KBM-7 (cell line): ENCODE measurements at places on chromosomes 16 and 17.
A peak's percentile ranks its signal among the peaks of the same experiment; 100 is the strongest.

DNA sequence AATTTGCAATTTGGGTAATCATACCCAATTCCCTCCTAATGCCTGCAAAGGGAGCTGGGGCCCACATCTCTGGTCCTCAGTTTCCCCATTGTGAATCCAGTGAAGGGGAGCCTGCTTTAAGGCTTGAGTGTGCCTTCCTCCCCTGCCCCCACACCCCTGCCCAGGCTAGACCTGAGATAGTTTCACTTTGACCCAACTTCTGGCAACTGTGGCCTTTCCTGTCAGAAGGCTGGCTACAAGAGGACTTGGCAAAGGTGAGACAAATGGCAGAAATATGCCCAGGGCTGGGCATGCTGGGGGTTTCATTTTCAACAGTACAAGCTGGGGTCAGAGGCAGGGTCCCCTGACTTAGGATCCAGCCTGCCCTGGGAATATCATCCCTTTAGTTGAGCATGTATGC is 10.0 kb downstream of the SOCS1 start:
- no peak for DNase-seq

GRCh38 chr17:61475726-61476125 is 23.5 kb downstream of the TBX4 start:
- DNase-seq, result no peak

- DNase-seq, result peak; percentile 45
These were observed 113.0 kb downstream of the MYO1D start for GRCh38 chr17:32763855-32764439.

DNA sequence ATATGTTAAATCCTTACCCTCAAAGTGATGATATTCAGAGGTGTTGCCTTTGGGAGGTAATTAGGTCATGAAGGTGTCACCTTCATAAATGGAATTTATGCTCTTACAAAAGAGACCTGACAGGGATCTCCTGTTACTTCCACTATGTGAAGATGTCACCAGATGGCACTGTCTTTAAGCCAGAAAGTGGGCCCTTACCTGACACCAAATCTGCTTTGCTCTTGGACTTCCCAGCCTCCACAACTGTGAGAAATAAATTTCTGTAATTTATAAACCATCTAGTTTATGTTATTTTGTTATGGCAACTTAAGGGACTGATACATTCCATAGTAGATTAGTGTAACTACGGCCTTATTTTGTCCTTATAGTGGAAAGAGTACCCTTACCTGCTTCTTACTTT is 358.3 kb upstream of the SALL1 start:
- no peak for DNase-seq

GRCh38 chr16:73408716-73409115 is 360.8 kb upstream of the ZFHX3 start:
- no peak for DNase-seq

DNA sequence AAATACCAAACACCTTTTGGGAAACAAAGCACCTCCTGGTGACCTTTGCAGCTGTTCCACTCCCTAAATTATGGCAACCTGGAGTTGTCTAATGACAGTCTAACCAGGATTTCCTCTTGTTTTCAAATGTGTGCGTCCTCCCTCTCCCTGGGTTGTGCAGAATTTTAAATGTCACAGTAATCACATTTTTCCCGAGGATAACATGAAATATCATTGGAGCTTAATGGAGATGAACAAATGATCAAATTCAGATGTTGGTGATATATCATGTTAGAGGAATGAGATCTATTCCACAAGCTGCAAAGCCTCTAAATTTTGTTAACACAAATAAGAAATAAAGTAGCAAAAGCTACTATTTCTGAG is 86.9 kb upstream of the HLF start:
- no peak for DNase-seq

DNA sequence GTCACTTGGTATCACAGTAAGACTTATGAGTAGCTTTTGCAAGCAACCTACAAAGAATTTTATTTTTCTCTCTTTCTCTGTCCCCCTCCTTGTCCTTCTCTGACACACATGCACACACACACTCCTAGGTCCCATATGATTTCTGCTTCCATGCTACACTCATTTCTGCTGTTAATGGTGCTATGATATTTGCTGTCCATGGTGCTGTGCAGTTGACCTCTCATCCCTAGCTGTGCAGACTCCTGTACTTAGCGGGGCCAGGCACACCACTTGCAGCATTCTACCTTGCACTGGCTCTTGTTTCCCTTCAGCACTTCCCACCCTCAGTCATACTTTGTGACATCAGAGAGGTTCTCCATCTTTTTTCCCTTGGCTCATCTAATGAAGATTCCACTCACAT is 158.9 kb upstream of the CNTNAP4 start:
- no peak for DNase-seq

- DNase-seq, result no peak
These were observed 183.1 kb upstream of the CCL2 start for GRCh38 chr17:34071886-34072420.

- no peak for DNase-seq
These were observed 20.5 kb downstream of the NSMCE1 start for GRCh38 chr16:27248036-27248435.

GRCh38 chr17:45651145-45651709 is 132.9 kb upstream of the CRHR1 start:
- no peak for DNase-seq

GRCh38 chr17:2481760-2482159 is 29.9 kb downstream of the METTL16 start:
- DNase-seq, result no peak

GRCh38 chr16:5905935-5906334 is 808.3 kb upstream of the EEF2KMT start:
- DNase-seq, result no peak

GRCh38 chr17:57017625-57018024 is 39.7 kb downstream of the SCPEP1 start:
- DNase-seq, result no peak

DNA sequence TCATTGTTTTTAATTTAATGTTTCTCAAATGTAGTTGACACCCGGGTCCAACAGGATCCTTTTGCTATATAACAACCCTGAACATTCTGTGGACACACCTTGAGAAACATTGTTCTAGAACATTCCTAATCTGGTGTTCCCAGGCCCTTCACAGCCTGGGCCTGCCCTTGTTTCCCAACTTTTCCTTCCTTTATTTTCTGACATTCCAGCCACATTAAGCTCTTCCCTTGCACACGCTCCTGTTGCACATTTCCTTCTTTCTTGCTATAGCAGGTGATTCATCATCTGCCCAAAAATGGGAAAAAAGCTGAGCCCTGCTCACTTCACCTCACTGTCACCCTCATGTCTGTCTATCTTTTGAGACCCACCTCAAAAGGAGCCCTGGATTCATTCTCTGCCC is 67.9 kb upstream of the MARCHF10 start:
- DNase-seq, result no peak

DNA sequence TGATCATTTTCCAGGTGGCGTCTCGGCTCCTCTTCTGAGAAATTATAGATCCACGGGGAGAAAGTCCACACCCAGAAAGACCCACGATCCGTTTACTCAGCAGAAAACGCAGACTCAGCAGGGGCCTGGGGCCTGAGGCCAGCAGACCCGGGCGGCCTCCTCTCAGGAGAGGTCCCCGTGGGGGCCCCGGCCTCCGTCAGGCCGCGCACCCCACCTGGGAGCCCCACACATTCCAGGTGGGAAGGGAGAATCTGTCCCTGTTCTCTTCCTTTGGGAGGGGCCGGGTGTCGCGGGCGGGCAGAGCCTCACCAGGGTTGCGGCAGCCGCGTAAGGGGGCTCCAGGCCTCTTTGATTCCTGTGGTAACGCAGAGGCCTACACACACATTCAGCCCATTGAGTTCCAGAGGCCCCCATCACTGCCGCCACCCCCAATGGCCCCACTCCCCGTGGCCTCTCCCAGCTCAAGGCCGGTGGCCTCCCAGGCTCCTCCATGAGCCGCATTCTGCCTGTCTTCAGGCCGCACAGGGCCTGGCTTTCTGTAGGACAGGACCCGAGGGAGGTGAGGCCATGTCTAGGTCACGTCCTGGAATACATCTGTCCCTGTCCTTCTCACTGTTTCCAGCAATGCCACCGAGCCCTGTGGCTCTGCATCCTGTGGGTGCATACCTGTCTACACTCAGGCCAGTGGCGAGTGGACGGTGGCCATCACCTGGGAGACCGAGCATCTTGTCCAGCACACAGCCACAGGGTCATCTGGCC is 1.6 kb upstream of the IGFALS start:
- no peak for DNase-seq
